ENCODE measurements at places on chromosomes 7 and 10.

DNA sequence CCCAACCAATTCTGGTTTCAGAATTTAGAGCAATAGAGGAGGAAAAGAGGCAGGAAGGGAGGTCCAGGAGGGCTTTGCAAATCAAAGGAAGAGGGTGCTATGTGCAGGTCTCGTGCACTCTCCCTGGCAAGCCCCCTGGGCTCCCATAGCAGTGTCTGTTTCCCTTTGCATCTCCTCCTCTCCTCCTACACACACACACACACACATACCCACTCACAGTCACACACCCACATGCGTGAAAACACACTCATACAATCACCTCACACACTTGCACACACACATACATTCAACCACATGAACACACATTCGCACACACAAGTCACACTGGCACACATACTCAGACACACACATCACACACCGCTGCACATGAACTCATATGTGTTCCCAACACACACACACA is 105.3 kb downstream of the OAT start:
- DNase-seq: no peak

GRCh38 chr7:153640586-153640985 is 411.6 kb upstream of the DPP6 start:
- no peak for DNase-seq

DNA sequence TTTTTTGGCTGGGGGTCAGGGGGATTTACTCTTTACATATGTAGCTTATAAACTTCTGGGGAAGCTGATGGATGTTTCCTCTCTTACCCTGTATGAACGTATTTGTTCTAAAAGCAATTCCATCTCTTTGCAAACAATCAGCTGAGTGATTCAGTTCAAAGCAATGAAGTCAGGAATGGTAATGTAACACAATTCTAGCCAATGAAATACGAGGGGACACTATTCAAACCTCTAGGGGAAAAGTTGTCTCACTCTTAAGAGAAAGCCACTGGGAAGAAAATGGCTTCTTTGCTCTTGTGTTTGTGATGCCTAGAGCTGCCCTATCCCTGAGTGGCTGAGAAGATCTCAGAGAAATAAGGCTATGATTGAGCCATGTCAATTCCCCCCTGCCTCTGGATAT is 134.8 kb upstream of the SEMA3C start:
- no peak for DNase-seq

GRCh38 chr10:116554628-116555027 is 8.9 kb downstream of the PNLIP start:
- DNase-seq: no peak

- DNase-seq: no peak
Observed at GRCh38 chr10:94066411-94066810, 72.7 kb downstream of the PLCE1 start.

DNA sequence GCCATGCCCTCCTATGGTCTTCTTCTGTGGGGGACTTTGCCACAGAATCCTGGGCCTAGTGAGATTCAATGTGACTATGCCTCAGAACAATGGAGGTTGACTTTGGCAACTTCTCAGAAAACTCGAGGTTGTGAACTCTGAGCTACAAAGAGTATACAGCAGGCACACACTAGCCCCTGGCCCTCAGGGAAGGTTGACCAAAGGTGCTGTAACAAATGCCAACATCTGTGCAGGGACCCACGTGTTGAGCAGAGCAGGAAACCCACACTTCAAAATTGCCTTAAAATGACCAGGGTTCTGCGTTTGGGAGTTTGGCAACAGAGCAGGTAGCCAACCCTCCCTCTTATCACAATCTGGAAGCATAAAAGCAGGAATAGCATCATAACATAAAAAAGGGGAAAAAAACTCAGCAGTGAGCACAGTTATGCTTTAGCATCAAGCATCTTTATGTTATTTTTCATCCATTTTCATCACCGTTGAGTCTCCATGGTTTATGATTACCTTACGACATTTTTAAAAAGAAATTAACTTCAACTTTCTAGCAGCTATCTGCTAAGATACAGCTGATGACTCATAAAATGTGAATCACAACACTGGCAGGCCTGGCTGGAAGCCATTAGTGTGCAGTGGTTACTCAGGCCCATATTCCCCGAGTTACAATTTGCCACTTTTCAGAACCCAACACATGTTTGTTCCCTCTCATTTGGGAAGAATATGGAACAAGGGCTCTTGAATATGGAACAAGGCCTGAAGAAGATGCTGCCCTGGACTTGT is 11.1 kb downstream of the PRLHR start:
- no peak for DNase-seq

DNA sequence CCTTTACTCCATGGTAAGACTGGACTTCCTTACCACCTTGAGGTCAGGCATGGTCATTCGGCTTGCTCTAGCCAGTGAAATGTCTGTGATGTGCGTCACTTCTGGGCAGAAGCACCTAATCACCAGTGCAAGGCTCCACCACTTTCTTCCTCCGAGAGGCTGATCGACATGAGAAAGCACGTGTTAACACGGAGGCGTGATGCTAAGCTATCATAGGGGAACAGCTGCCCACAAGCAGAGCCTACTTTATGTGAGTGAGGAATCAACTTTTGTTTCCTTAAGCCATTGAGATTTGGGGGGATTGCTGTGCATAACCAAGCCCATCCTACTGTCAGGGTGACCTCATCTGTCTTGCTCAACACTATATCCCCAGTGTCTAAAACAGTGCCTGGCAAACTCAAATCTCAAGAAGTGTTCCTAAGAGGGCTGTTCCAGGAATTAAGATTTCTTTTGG is 23.1 kb upstream of the SAR1A start:
- DNase-seq: no peak

- no peak for DNase-seq
Observed at GRCh38 chr7:113460067-113460466, 341.7 kb upstream of the SMIM30 start.

DNA sequence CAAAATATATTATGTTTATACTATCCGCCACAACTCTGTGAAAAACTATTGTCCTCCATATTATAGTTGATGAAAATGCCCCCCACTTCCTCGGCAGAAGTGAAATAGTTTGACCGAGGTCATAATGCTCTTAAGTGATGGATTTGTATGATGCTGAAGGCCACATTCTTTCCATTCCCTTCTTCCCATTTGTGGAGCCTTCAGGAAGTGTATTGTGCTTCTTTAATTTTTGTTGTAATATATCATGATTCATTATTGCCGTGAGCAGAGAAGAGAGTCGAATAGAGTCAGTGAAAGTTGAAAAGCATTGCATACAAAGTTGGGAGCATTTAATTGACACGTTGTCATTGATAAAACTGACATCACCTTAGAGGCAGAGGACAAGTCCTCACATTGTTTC is 460.3 kb downstream of the SUGCT start:
- no peak for DNase-seq

GRCh38 chr10:93911866-93912265 is 18.1 kb downstream of the SLC35G1 start:
- DNase-seq: no peak

GRCh38 chr7:44224974-44225565 is 24.3 kb downstream of the YKT6 start:
- DNase-seq: no peak

DNA sequence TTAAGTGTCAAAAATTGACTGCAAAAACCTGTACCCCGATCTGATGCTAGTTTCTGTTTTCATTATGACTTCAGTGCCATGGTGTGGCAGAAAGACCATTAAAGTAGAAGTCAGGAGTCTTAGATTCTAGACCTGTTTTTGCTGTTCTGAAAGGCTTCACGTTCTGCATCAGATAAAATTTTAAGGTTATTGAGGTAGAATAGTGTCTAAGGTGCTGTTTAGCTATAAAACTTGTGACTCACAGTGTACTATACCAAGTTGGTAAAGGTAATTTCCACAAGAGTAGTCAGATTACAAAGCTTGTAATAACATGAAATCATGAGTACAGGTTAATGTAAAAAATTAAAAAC is 38.6 kb downstream of the ZNRF2 start:
- no peak for DNase-seq

GRCh38 chr7:18162657-18163056 is 135.0 kb upstream of the PRPS1L1 start:
- no peak for DNase-seq

GRCh38 chr10:31004611-31005193 is 27.0 kb downstream of the ZNF438 start:
- DNase-seq: no peak

- no peak for DNase-seq
Observed at GRCh38 chr7:1237704-1238255, 5.1 kb downstream of the UNCX start.

DNA sequence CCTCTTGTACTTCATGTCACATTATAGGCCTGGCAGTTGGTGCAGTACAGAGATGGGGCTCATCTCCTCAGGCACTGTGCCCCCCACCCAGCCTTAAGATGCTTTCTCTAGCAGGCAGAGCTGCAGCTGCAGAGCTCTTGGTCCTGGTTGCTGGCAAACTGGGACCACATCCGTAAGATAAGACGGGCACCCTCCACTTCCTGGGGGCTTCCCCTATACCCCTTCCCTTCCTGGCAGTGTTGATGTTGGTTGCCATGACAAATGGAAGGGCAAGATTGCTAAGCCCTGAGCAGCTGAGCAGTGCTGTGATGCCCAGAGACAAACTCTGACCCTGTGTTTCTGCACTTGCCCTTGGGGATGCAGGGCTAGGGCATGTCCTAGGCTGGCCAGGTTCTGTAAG is 103.4 kb upstream of the ANLN start:
- DNase-seq: no peak

GRCh38 chr7:23467291-23467805 is 2.9 kb downstream of the IGF2BP3 start:
- DNase-seq: no peak

DNA sequence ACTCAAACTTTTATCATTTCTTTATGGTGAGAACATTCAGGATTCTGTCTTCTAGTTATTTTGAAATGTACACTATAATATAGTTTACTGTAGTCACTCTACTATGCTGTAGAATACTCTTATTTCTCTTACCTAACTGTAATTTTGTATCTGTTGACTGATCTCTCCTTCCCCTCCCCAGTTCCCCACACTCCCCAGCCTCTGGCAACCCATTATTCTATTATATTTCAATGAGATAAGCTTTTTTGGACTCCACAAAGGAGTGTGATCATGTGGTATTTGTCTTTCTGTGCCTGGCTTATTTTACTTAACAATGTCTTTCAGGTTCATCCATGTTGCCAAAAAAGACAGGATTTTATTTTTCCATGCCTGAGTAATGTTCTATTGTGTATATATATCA is 71.4 kb upstream of the DYNC1I1 start:
- DNase-seq: no peak

DNA sequence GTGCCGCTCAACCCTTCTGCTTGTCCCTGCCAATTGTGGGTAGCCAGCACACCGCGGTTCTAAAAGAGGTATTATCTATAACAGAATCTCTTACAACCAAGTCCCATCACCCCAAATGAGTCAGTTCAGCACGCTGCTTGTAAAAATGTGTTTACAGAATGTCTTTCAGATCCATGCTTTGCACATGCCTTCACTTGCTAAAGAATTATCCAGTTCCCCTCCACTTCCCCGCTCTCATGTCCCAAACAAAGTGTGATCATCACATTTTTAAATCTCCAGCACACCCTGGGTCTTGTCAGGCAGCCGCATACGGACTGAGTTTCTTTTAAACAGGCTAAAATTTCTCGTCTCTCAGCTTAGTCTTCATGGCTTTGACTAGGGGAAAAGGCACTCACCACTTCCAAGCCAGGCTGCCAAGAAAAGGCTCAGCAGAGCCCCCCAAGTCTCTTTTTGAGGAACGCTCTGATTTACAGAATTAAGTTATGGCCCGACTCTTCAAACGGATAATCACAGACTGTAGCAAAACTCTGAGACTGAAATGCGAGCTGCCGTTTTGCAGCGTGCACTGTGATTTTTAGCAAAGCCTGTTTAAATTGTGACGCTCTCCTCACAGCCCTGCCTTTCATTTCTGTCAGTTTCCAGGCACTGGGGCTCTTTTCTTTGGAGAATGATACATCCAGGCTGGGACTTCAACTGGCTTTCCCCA is 29.8 kb upstream of the FGFR2 start:
- no peak for DNase-seq

DNA sequence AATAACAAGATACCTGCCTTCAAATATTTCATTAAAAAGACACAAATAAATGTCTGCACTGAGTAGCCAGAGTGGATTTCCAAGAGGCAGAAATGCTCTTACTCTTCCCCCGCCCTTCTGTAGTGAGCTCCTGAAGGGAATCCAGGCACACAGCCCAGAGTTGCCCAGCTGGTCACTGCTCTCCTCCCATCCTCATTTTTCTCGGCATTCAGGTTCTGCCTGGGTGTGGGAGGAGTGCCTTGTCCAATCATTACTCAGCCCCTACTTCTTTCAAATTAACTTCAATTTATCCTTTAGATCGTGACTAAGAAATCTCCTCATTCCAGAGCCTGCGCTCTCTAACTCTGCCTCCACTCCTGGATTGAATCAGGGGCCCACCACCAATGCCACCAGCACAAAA is 12.2 kb downstream of the CCDC6 start:
- no peak for DNase-seq

- no peak for DNase-seq
Observed at GRCh38 chr10:20405761-20406160, 491.4 kb downstream of the NEBL start.

DNA sequence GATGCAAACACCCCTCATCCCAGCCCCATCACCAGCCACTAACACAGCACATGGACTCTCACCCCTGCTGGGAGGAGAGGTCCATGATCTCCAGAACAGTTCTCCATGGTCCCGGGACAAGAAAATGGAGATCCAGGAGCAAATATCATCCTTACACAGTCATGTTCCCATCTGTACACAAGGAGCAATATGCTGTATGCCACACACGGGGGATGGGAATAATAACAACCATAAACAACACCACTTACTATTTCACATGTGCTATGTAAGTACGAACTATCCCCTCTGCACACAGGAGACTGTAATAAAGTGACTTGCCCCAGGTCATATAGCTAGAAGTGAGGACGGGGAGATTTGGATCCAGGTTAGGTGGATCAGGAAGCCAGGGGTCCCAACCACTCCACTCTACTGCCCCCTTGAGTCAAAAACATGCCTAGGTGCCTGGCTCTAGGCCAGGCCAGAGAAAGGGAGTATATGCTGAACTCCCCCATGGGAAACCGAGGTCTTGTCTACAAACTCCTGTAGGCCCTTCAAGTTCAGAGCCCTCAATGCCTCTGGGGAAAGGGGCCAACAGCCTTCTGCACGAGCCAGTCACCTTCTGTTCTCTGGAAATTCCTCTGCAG is 34.1 kb downstream of the LRRC20 start:
- DNase-seq: no peak

DNA sequence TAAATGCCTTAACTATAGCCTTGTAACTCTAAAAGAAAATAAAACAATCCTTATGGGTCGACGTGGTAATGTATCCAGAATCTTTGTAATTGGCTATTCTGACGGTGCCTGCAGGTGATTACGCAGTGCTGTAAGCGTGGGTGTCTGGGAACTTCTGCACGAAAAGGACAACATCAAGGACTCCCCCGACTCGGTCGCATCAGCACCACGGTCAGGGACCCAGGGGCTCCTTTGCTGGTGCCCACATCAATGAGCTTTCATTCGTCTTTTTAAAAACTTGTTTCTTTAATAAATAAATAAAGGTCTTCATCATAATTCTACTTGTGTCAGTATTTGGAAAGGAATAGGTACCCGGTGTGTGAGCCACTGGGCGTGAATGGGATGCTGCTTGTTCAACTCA is 13.2 kb downstream of the MKI67 start:
- no peak for DNase-seq

GRCh38 chr7:80646083-80646865 is 7.8 kb downstream of the CD36 start:
- no peak for DNase-seq
